T-helper 2 cell treated with Interferon-gamma antibody and Interleukin-4, amounts not matched to agents 5 μg/mL and 100 μg/mL, for 36 hours (primary cell): ENCODE measurements at places on chromosomes 5 and 9.
A peak's percentile ranks its signal among the peaks of the same experiment; 100 is the strongest.

GRCh38 chr5:62457071-62457470, 44.5 kb downstream of the IPO11 start:
- no peak overlapping the region for H3K4me3 ChIP-seq
- H3K27me3 ChIP-seq = no peaks in the 10 kb centered on the region
- H3K27ac ChIP-seq = no peak overlapping the region
- H3K4me1 ChIP-seq = no peaks in the 10 kb centered on the region
- H3K36me3 ChIP-seq = peaks cover 3% of the 10 kb centered on the region

- peak overlapping the region; percentile 89 for H3K27ac ChIP-seq
- H3K4me3 ChIP-seq = peak overlapping the region; percentile 94
- peaks cover 27% of the 10 kb centered on the region for H3K4me1 ChIP-seq
- H3K36me3 ChIP-seq = peaks cover 25% of the 10 kb centered on the region
- no peak for DNase-seq
- no peaks in the 10 kb centered on the region for H3K27me3 ChIP-seq
Observed at GRCh38 chr5:180291234-180291940, 496 bp downstream of the MAPK9 start.

- no peak for DNase-seq
- peak overlapping the region; percentile 80 for H3K4me3 ChIP-seq
- peaks cover 21% of the 10 kb centered on the region for H3K4me1 ChIP-seq
- peak overlapping the region; percentile 24 for H3K27ac ChIP-seq
- no peaks in the 10 kb centered on the region for H3K36me3 ChIP-seq
- H3K27me3 ChIP-seq = peaks cover 17% of the 10 kb centered on the region
Observed at GRCh38 chr9:123266655-123267399, 1.6 kb downstream of the STRBP start.

DNA sequence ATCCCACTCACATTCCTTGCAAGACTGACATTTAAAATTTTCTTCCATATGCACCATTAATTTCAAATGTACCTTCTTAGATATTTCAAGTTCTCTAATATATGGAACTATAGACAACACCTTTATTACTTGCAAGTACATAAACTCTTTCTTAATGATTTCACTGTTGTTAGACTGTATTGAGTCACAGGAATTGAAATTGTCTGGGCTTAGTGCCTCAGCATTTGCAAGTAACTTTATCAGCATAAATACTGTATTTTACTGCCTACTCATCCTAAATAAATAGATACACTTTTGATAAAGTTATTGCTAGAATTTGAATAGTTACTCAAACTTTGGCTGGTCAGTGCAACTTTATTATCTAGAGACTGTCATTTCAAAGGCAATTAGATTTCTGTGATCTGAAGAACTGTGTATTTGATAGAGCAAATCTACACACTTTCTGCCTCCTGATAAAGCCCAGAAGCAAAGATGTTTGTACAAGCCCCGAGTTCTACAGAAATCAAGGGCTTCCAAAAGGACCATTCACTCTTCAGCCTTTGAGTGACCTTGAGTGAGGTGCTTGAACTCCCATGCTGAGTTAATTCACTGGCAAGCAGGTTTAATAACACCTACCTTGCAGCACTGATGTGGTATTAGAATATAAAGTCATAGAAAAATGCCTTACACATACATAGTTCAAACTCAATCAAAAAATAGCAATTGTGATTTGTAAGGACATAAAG, 91.6 kb downstream of the COX7C start:
- no peaks in the 10 kb centered on the region for H3K4me1 ChIP-seq
- no peaks in the 10 kb centered on the region for H3K36me3 ChIP-seq
- H3K27ac ChIP-seq = no peak overlapping the region
- no peak for DNase-seq
- no peaks in the 10 kb centered on the region for H3K27me3 ChIP-seq

- H3K27ac ChIP-seq = no peak overlapping the region
- H3K27me3 ChIP-seq = peaks cover 5% of the 10 kb centered on the region
Observed at GRCh38 chr5:120093178-120093577, 370.9 kb upstream of the PRR16 start.

GRCh38 chr5:20536341-20536740, 548.3 kb upstream of the CDH18 start:
- H3K27me3 ChIP-seq = no peaks in the 10 kb centered on the region
- H3K27ac ChIP-seq = no peak overlapping the region
- H3K4me1 ChIP-seq = no peaks in the 10 kb centered on the region
- DNase-seq = no peak
- no peak overlapping the region for H3K4me3 ChIP-seq

DNA sequence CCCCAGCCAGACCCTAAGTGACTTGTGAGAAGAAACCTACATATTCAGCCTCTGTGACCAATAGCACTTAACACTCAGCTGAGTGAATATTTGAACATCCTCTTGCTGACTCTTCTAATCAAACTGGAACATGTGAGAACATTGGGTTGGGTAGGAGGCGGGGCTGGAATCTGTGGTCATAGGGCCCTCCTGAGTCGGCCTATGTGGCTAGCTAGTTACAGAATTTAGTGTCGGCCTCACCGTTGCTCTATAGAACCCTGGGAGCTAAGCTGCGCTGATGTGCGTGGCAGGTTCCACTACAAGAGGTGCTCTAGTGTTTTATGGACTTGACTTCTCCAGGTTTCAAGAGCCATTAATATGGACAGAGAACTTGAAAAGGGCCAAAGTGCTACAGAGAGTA, 138.8 kb downstream of the DROSHA start:
- no peaks in the 10 kb centered on the region for H3K36me3 ChIP-seq
- no peaks in the 10 kb centered on the region for H3K4me1 ChIP-seq
- H3K4me3 ChIP-seq = no peak overlapping the region
- H3K27ac ChIP-seq = no peak overlapping the region
- no peaks in the 10 kb centered on the region for H3K27me3 ChIP-seq
- DNase-seq = no peak

- no peak overlapping the region for H3K4me3 ChIP-seq
- no peak for DNase-seq
- H3K4me1 ChIP-seq = no peaks in the 10 kb centered on the region
- H3K27ac ChIP-seq = no peak overlapping the region
Observed at GRCh38 chr5:166338801-166339200, 1952.6 kb upstream of the WWC1 start.

DNA sequence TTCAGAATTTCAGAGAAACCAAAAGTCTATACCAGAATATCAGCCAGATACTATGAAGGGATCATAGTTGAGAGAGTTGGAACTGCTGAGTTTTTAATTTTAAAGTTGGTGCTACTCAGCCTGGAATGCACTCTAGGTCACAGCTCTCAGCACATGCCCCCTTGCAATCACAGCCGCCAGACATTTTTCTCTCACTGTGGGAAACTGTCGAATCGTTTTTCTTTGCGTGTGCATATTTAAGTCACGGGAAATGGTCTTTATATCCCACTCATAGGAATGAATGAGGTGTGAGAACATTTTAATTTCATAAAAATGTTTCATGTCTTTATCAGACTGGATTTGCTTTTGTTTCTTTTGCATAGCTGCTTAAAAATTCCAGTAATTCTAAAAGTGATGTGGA, 12.2 kb upstream of the SPDL1 start:
- no peak for DNase-seq
- H3K4me1 ChIP-seq = no peaks in the 10 kb centered on the region
- H3K36me3 ChIP-seq = no peaks in the 10 kb centered on the region
- no peak overlapping the region for H3K27ac ChIP-seq
- no peak overlapping the region for H3K4me3 ChIP-seq

DNA sequence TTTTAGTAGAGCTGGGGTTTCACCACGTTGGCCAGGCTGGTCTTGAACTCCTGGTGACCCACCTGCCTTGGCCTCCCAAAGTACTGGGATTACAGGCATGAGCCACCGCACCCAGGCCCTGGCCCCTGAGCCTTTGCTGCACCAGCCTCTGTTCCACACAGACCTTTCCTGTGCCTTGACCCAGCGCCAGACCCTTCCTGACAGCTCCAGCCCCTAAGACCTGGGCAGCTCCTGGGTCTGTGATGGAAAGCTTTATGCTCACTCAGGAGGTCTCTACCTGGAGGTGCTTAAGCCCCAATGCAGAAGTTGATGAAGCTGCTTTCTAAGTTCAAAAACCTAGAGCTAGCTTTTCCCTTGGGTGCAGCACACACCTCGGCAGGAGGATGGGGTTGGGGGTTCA, 58.8 kb upstream of the NEK6 start:
- peaks cover 14% of the 10 kb centered on the region for H3K36me3 ChIP-seq
- H3K27me3 ChIP-seq = peaks cover 2% of the 10 kb centered on the region
- H3K4me1 ChIP-seq = peaks cover 50% of the 10 kb centered on the region
- H3K27ac ChIP-seq = no peak overlapping the region
- DNase-seq = no peak

GRCh38 chr5:68252673-68253623, 37.4 kb downstream of the PIK3R1 start:
- H3K27me3 ChIP-seq = no peaks in the 10 kb centered on the region
- DNase-seq = no peak
- H3K4me1 ChIP-seq = peaks cover 81% of the 10 kb centered on the region
- no peak overlapping the region for H3K27ac ChIP-seq

- no peaks in the 10 kb centered on the region for H3K4me1 ChIP-seq
- no peaks in the 10 kb centered on the region for H3K36me3 ChIP-seq
- H3K27me3 ChIP-seq = no peaks in the 10 kb centered on the region
- H3K27ac ChIP-seq = no peak overlapping the region
- DNase-seq = no peak
- H3K4me3 ChIP-seq = no peak overlapping the region
Observed at GRCh38 chr5:17796757-17797396, 162.6 kb downstream of the TAF11L14 start.

DNA sequence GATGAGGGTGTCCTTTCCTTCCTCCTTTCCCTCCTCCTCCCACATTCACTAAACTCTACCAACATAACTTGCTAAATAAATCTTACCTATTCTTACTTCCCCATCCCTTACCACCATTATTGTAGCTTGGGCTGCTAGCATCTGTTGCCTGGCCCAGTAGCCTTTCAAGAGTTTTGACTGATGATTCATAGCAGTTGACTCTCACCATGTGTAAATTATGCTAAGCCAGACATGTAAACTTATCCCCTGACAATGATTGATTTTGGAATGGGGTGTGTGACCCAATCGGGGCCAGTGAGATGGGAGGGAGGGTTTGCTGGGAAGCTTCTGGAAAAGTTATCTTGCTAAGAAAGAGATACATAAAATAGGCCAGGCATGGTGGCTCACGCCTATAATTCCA, 161.8 kb upstream of the SPRY4 start:
- no peak overlapping the region for H3K27ac ChIP-seq
- H3K4me3 ChIP-seq = no peak overlapping the region
- no peaks in the 10 kb centered on the region for H3K36me3 ChIP-seq
- H3K4me1 ChIP-seq = no peaks in the 10 kb centered on the region
- no peak for DNase-seq

- DNase-seq = no peak
- H3K36me3 ChIP-seq = peaks cover 54% of the 10 kb centered on the region
Observed at GRCh38 chr5:131496400-131496713, 138.7 kb downstream of the RAPGEF6 start.

- H3K36me3 ChIP-seq = no peaks in the 10 kb centered on the region
- no peaks in the 10 kb centered on the region for H3K4me1 ChIP-seq
- H3K4me3 ChIP-seq = no peak overlapping the region
- no peak overlapping the region for H3K27ac ChIP-seq
Observed at GRCh38 chr5:107005653-107006052, 665.1 kb downstream of the EFNA5 start.

DNA sequence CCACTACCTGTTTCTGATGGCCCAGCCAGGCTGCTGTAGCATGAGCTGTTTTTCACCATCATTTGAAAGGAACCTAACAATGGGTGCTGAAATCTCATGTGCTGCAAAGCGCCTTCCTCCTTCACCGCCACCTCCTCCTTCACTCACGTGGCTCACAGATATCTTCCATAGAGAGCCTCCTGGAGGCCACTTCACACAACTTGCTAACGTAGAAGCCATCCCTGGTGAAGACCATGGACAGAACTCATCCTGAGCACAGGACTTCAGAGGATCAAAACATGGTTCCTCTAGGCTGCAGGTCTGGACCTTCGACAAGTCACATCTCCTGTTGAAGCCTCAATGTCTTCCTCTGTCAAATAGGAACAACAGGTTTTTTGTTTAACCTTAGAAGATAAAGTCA, 155.5 kb upstream of the RAD23B start:
- H3K4me1 ChIP-seq = no peaks in the 10 kb centered on the region
- H3K27me3 ChIP-seq = peaks cover 2% of the 10 kb centered on the region
- H3K27ac ChIP-seq = no peak overlapping the region
- no peak overlapping the region for H3K4me3 ChIP-seq

DNA sequence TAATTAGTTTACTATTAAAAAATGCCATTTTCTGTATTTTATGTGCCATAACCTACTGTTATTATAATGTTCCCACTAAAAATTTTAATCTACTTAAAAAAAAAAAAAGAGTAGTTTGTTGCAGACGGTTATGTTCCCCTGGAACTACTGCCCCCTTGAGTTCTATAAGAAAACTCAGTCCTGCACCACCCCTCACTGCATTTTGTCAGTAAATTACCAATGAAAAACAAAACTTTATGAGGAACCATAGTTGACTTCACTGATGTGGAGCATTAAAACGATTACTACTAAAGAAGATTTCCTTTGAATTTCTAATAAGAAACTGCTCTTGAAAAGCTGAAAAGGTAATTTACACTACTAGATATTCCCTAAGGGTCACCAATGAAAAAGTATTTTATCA, 288.7 kb downstream of the FBXL17 start:
- H3K36me3 ChIP-seq = no peaks in the 10 kb centered on the region
- H3K4me1 ChIP-seq = peaks cover 8% of the 10 kb centered on the region
- H3K4me3 ChIP-seq = no peak overlapping the region
- H3K27me3 ChIP-seq = no peaks in the 10 kb centered on the region
- H3K27ac ChIP-seq = no peak overlapping the region

- H3K36me3 ChIP-seq = no peaks in the 10 kb centered on the region
- H3K4me1 ChIP-seq = peaks cover 6% of the 10 kb centered on the region
- H3K27me3 ChIP-seq = peaks cover 4% of the 10 kb centered on the region
Observed at GRCh38 chr9:105330755-105331154, 86.3 kb downstream of the SLC44A1 start.

GRCh38 chr5:32206509-32207354, 32.6 kb upstream of the GOLPH3 start:
- H3K4me1 ChIP-seq = peaks cover 12% of the 10 kb centered on the region
- H3K36me3 ChIP-seq = peaks cover 2% of the 10 kb centered on the region
- H3K4me3 ChIP-seq = no peak overlapping the region
- no peaks in the 10 kb centered on the region for H3K27me3 ChIP-seq
- H3K27ac ChIP-seq = no peak overlapping the region

GRCh38 chr9:2043243-2043642, 28.1 kb downstream of the SMARCA2 start:
- H3K36me3 ChIP-seq = peaks cover 65% of the 10 kb centered on the region
- H3K27me3 ChIP-seq = no peaks in the 10 kb centered on the region
- DNase-seq = no peak
- no peak overlapping the region for H3K4me3 ChIP-seq

DNA sequence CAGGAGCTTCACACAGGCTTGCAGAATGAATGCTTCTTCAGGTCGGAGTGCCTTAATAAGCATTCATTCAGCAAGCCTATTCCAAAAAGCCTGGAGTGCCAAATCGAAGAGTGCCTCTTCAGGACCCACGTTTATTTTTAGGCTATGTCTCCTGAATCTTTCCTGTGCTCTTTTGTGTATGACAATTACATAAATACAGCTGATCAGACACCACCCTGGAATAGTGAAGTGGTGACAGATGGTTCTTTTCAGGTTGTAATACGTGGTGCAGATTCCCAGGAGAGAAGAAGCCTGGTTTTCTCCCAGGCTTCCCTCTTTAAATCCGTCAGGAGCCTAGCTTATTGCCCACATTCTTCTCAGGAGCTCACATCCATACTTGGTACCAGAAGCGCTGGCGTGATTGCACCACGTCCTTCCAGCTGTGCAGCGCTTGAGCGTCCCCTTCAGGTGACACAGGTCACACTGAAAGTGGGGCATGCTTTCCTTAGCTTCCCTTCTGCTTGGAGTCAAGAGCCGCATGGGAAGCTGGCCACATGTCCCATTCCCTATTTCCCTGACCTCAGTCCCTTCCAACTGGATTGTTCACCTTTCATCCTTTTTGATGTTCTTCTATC, 123.1 kb downstream of the ADCY2 start:
- H3K36me3 ChIP-seq = no peaks in the 10 kb centered on the region
- no peak overlapping the region for H3K4me3 ChIP-seq
- H3K27me3 ChIP-seq = no peaks in the 10 kb centered on the region
